ENCODE measurements at places on chromosomes 13 and 19. TPM values are rescaled to one million over a fixed set of nuclear protein-coding genes. Genes with fewer than 3 reads are reported as not detected.

The TNFSF13B gene
- 6.6 TPM for total RNA-seq

The MTUS2 gene
- total RNA-seq = not detected

GRCh38 chr13:98328511-98328910 is 151.4 kb upstream of the RNF113B start:
- no peak for DNase-seq

- no peak for DNase-seq
Measured at GRCh38 chr13:66353664-66354063, 876.5 kb downstream of the PCDH9 start.

GRCh38 chr19:3365836-3366752 is at the start of gene NFIC:
Gene NFIC (plus strand): TSS chr19:3366583. CDS start chr19:3366637, 54 bp downstream.
- no peak for DNase-seq

DNA sequence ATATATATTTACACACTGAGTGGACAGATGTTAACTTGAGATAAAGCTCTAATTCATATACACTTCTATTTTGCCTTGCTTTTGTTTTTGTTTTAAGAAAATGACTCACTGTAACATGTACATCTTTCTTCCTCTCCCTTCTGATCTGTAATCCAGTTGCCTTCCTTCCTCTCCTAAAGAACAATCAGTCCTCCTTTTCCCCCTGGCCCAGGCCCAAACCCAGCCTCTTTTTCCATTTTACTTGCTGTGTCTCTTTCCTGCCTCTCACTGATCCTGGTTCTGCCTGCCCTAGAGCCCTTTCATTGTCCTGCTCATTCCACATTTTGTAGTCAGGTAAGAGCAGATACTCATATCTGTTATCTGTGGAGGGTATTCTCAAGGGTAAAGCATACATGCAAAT is 50.8 kb downstream of the ZAR1L start:
- DNase-seq = no peak

DNA sequence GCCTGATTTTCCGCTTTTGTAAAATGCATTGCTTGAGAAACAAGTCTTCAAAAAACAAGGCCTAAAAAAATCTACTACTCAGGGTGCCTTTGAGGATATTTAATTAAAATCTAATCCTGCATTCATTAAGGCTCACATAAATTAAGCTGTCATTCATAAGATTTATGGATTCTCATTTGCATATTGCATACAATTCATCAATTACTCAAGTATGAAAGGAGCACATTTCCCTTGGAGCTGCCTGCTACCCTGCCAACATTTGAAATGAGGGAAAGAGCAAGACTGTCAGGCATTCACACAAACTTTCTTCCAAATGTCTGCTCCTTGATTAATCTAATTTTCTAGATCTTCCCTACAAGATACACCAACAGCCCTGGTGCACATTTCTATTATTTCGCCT is 140.0 kb downstream of the DACH1 start:
- no peak for DNase-seq

DNA sequence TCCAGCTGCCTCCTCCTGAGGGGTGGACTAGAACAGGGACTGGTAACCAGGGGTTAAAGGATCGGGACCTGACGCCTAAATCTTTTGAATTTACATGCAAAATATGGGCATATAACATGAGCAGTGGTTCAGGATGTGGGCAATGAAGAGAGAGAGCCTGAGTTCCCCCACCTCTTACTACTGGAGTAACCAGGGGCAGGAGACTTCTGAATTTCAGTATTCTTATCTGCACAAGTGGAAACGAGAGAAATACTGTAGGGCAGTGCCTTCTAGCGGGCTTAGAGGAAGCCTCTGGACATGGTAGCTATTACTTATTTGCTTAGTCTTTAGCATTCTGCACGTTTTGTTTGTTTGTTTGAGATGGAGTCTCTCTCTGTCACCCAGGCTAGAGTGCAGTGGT is 26.3 kb downstream of the BCAT2 start:
- no peak for DNase-seq

DNA sequence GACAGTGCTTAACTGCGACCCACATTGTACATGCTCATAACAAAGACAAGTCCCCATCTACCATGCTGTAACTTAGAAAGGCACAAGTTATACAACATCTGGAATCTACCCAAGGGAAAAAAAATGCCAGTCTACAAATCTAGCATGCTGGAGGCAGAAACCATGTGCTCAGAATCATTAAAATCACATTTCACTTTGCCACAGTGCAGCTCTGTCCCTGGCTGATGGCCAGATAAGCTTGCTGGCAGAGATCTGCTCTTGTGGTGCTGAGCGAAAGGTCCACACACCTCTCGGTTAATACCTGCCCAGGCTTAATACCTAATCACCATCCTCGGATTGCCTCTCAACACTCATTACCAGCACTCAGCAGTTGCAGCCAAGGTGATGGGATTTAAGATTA is 74.1 kb upstream of the UQCRFS1 start:
- no peak for DNase-seq

DNA sequence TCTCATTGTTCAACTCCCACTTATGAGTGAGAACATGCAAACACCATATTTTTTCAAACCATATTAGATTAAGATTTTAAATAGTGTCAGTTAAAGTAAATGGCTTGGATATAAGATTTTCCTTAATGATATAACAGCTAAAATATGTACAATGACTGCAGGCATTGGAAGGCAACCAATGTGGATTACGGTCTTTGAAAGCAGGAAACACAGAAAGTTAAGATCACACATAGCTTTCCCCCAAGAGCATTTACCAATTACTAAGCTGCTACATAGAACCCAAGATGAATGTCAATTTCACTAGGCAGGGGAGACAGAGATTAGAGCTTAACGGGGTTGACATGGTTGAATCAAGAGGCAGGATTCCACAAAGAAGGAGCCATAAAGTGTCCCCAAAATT is 173.2 kb upstream of the TRPC4 start:
- DNase-seq = no peak

DNA sequence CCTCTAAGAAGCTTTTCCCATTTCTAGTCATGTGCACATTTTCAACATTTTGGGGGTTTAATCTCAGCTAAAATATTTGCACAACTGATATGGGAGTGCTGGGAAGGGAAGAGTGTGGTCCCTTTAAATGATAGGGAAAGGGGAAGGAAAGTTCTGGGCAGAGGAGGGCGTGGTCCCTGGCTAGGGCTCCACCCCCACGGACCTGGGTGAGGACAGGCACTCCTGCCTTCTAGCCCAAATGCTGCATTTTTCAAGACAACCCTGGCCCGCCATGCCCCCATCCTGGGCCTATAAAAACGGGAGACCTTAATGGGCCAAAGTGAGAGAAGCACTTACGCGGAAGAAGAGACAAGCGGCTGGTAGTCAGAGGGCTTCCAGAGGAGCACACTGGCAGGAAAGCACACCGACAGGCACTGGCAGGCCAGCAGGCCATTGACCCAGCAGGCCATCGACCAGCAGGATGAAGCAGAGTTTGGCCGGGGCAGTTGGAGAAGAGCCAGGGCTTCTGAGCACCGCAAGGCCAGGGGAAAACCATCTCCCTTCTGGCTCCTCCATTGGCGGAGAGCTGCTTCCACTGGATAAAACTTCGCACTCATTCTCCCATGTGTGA is 266.7 kb downstream of the SPRY2 start:
- DNase-seq = no peak

Data from activated naive CD4-positive, alpha-beta T cell treated with anti-CD3 and anti-CD28 coated beads, Interleukin-2, amount 50 U/mL, for 72 hours (primary cell).